ENCODE measurements at places on chromosomes 7 and 10.

- no peak for DNase-seq
These were observed 65.9 kb upstream of the LRRN3 start for GRCh38 chr7:111025006-111025405.

DNA sequence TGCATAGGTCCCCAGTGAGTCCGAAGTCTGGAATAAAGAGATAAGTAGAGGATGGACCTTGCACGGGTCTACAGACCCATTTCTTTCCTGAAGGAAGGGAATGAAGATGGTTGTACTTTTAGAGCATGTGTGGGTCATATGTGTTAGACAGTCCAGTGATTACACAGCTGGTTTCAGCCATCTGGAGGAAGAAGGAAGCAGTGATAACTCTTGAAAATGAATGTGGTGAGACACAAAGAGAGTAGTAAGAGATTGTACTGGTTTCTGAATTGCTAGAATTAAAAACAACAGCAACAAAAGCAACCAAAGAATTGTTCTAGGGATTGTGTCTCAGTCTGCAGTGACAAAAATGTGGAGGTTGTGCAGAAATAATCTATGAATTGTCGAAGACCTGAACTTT is 258.9 kb downstream of the SUGCT start:
- DNase-seq, result no peak

DNA sequence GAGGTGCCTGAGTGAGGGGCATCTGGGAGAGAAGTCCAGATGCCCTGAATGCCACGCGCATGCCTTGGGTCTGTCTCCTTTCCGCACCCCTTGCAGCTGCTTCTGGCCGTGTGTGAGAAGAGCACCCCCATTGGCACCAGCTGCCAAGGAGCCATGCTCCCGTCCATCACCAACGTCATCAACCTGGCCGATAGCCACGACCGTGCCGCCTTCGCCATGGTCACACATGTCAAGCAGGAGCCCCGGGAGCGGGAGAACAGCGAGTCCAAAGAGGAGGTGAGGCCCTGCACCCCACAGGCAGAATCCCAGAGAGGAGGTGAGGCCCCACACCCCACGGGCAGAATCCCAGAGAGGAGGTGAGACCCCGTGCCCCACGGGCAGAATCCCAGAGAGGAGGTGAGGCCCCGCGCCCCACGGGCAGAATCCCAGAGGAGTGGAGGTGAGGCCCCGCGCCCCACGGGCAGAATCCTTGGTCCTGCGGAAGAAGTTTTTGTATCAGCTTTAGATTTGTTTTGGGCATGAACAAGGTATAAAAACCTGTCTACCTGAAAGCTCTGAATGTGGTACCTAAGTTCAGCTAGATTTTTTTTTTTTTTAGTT is 91.8 kb downstream of the TRRAP start:
- no peak for DNase-seq

DNA sequence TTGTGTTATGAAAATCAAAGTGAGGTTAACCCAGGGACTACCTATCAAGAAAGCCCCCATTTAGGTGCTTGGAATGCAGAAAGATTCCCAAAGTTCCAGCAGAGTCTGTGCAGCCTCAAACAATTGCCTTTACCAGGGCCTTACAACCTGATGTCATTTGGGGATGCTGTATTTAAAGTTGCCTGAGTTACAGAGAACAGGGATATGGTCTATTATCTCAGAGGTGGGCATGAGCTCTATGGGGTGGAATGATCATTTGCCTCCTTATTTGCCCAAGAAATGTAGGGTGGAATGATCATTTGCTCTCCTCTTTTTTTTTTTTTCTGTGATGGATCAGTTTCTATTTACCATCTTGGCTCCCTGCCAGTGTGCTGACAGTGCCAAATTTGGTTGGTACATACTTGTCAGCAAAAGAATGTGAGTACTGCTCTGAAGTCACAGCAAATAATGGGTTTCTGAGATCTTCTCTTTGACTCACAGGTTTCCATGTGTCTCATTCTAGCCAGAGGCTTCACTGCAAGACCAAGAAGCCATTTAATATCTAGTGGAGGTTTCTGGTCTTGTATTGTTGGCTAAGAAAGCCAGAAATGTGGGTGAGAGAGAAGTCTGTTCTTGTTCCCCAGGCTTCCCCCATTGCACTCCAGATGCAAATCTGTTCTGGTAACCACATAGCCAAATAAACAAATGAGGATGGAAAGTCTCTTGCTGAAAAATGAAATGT is 45.5 kb upstream of the ZNRF2 start:
- no peak for DNase-seq

DNA sequence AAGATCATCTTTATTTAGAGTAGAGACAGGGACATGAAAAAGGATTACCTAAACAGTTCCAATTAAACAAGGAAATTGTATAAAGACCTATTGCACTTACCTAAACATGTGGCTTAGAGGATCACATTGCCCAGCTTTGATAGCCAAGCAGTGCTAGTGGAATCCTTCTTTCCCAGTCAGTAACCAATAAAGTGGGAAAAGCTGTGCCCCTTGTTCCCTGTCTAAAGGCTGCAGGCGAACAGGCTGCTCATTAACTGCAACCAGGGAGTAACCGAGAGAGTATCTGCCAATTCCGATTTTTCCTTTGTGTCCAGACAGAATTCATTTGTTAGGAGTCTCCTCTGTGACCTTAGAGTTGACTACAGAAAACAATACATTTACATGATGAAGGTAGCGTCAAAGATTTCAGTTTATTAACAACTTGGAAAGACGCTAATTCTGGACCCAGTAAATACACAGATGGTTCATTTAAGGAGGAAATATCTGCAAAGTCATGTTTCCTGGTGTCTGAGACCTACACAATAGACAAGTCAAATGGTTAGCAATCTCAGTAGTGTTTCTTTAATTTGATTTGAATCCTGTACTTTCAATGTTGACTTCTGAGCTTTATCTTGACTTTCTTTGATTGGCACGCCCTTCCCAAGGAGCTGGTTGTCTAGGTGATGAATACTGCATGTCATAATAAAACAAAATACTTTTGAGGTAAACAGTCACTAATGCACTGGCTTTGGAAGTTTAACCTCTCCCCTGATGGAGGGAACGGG is 57.3 kb upstream of the MET start:
- no peak for DNase-seq

- DNase-seq, result no peak
These were observed 302.0 kb downstream of the TWIST1 start for GRCh38 chr7:18815261-18815960.

DNA sequence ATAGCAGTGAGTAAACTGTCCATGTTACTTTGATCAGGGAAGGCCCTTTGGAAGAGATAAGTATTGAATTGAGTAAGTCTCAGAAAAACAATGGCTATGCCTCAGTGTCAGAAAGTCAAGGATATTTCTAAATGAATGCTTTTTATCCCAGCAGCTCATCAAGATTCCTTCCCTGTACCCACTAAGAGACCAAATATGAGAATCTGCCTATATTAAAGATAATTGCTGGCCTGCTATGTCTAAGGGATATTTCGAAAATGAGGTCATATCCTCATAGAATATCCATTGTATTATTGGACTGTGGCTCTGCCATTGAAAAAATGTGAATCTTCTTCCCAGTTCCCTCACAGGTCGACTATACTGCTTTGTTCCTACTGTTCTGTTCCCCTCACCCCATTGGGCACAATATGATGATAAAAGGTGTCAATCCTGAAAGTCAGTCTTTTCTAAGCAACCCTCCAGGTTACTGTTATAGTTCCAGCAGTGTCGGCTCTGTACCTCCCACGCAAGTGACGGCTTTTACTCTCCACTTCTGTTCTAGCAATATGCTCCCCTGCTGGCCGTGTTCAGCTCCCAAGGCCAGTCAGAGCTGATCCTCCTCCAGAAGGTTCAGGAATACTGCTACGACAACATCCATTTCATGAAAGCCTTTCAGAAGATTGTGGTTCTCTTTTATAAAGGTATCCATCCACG is 51.7 kb downstream of the BZW2 start:
- DNase-seq, result no peak

GRCh38 chr10:4069491-4069890 is 284.5 kb upstream of the KLF6 start:
- no peak for DNase-seq

DNA sequence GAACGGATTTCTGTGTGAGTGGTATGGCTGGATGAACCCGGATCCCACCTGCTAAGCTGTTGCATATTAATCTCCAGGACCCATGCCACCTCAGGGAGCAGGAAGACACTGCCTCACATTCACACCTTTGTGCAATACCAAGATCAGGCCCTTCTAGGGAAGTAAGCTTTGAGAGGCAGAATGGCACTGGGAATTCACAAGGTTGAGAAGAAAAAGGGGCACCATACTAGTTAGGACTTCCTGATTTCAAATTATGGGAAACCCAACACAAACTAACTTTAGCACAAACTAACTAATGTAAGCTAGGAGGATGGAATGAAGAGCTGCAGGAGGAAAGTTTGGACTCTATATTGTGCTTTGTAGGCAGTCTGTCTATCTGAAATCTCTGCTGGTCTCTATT is 71.3 kb downstream of the TBXAS1 start:
- DNase-seq, result no peak

GRCh38 chr7:107701191-107701590 is 40.6 kb downstream of the SLC26A4 start:
- no peak for DNase-seq

DNA sequence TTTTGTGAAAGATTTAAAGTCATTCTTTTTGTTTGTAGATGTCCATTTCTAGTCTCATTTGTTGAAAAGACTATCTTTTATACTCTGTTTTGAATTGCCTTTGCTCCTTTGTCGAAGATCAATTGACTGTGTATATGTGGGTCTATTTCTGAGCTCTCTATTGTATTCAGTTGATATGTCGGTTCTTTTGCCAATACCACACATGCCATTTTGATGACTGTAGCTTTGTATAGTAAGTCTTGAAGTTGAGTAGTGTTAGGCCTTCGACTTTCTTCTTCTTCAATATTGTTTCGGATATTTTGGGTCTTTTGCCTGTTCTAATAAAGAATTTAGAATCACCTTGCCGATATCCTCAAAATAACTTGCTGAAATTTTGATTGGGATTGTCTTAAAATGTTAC is 104.5 kb downstream of the CCSER2 start:
- no peak for DNase-seq

- DNase-seq, result no peak
These were observed 461.0 kb upstream of the NRG3 start for GRCh38 chr10:81414038-81414437.

- no peak for DNase-seq
These were observed 16.1 kb upstream of the CDK14 start for GRCh38 chr7:90580051-90580450.

DNA sequence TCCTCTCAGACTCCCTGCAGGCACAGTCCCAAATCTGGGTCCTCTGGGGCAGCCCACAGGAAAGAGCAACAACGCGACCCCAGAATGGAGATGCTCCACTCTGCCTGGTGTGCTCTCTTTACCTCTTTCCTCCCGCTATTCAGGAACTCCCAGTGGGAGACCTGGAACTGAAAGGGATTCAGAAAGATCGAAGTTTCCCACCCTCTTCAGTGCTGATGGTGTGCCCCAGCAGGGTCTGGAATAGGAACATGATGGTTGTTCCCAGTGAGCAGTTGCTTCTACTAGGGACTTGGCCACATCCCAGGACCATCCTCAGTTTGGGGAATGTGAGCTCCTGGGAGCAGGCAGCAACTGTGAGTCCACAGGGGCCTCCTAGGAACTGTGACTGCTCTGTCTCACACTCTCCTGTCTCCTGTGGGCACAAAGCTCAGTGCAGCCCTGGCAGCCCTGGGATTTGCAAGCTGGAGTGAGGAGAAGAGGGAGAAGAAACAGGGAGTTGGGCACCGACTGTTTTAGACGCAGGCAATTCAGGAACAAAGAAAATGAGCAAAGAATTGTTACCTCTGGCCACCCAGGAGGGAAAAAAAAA is 17.9 kb downstream of the OR6V1 start:
- no peak for DNase-seq

- no peak for DNase-seq
These were observed 183.8 kb downstream of the CAMK1D start for GRCh38 chr10:12533151-12533550.
